ENCODE measurements at places on chromosomes 2 and 18. TPM values are rescaled to one million over a fixed set of nuclear protein-coding genes. Genes with fewer than 3 reads are reported as not detected.

The MEIS1 gene
- 73.8 TPM for total RNA-seq

- DNase-seq: no peak
- H3K27me3 ChIP-seq: no peaks in the 10 kb centered on the region
- no peak overlapping the region for H3K4me3 ChIP-seq
These were observed 68.6 kb downstream of the TTC27 start for GRCh38 chr2:32696439-32696838.

DNA sequence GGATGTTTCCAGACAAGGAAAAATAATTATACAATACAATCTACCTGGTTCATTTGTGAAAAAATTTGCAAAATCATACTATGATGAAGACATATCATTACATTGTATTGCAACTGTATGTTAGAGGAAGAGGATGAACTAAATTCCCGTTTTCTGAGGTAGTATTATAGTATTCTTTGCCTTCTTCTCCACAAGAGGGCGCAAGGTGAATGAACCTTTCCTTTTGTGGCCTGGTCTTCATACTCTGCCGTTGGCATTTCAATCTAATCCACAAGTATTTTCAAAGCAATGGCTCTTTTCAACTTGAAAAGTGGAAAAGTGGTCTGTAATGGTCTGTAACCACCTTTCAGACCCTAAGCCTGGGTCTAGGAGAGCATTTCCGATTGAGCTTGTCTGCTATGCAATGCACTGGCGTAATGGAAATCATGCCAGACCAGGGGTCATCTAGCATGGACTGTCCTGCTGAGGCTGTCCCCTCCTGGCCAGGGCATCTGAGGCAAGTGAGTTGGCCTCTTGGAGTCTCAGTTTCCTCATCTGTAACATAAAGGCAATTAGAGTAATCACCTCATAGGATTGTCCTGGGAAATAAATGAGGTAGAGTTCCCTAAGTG lies 30.8 kb upstream of the ZNF396 start:
- no peak overlapping the region for H3K27ac ChIP-seq
- no peaks in the 10 kb centered on the region for H3K4me1 ChIP-seq
- no peak overlapping the region for H3K4me3 ChIP-seq
- H3K36me3 ChIP-seq: no peaks in the 10 kb centered on the region

The DOCK10 gene
- 59.1 TPM for total RNA-seq

The CRYBA2 gene
- total RNA-seq: not detected

- DNase-seq: no peak
- H3K4me1 ChIP-seq: peaks cover 66% of the 10 kb centered on the region
- no peak overlapping the region for H3K4me3 ChIP-seq
- H3K36me3 ChIP-seq: 0 out of 2 replicates have a peak, but pooled peaks cover 7% of the 10 kb centered on the region
- H3K27ac ChIP-seq: peak overlapping the region; percentile 2
These were observed 72.9 kb upstream of the APCDD1 start for GRCh38 chr18:10381516-10381915.

GRCh38 chr2:200797242-200797770 lies 14.4 kb upstream of the BZW1 start:
- peaks cover 5% of the 10 kb centered on the region for H3K27me3 ChIP-seq
- H3K4me1 ChIP-seq: peaks cover 24% of the 10 kb centered on the region

DNA sequence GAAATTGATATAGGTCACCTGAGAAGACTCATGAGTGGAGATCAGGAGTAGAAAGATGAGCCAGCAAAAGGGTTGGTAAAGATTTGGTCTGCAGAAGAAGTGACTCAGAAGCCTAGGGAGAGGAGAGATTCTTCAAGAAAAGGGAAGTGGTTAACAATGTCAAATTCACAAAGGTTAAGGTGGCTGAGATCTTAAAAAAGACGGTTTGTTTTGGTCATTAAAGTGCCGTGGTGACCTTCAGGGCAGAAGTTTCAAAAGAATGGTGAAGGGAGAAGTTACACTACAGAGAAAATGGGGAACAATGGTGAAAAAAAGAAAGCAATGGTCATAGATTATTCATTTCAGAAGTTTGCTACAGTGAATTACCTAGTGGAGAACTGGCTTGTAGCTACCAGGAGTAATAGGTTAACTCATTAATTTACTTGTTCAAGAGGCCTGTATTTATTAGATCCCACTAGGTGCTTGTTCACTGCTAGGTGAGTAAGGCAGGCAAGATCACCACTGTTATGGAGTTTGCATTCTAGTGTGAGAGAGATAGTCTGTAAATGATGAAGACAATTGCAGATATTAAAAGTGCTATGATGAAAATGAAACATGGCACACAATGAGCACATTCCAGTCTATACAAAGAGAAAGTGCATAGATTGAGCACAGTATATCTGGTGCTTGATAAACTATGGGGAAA lies 43.0 kb downstream of the FBXO48 start:
- H3K27ac ChIP-seq: no peak overlapping the region
- no peak for DNase-seq
- H3K4me3 ChIP-seq: no peak overlapping the region
- peaks cover 21% of the 10 kb centered on the region for H3K27me3 ChIP-seq

DNA sequence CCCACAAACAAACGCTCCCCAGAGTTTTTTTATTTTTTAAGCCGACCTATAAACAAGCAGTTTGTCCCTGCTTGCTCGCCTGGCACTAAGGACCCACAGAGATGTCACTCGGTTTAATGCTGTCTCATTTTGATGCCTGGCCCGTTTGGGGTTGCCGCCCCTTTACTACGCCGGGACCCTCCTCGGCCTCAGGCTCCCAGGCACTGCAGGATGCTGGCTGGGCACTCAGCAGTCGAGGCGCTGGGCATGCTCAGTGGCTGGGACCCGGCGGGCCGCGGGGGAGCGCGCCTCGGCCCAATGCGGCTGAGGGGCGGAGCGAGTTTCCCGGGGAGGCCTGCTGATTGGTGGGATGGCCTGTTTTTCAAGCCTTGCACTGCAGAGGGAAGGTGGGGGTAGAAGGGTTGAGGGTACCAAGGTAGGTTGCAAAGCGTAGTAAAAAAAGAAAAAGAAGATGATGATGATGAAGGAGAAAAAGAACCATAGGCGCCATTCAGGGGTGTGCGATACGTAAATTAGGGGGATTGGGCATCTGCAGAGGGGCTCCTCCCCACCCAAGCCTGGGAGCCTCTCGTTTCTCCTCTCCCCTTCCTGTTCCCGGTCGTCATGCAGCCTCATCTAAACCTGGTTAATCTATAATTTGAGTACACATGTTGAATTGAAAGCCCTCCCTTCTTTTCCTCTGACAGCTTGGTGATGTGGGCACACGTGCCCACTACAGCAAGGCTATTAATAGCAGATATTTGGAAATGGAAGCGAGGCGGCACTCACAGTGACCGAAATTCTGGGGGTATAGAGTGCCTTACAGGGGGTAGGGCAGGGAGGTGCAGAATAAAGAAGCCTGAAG lies 1.5 kb upstream of the IRS1 start:
- peak overlapping the region; percentile 85 for H3K27ac ChIP-seq
- no peaks in the 10 kb centered on the region for H3K27me3 ChIP-seq
- peaks cover 47% of the 10 kb centered on the region for H3K4me1 ChIP-seq
- peaks cover 20% of the 10 kb centered on the region for H3K36me3 ChIP-seq
- H3K4me3 ChIP-seq: peak overlapping the region; percentile 87
- no peak for DNase-seq

The DLX2 gene
- total RNA-seq: 10.2 TPM

GRCh38 chr2:37602040-37602439 lies 69.4 kb downstream of the CDC42EP3 start:
- no peak overlapping the region for H3K27ac ChIP-seq
- H3K27me3 ChIP-seq: peaks cover 1% of the 10 kb centered on the region
- H3K4me3 ChIP-seq: no peak overlapping the region
- H3K36me3 ChIP-seq: peaks cover 6% of the 10 kb centered on the region

DNA sequence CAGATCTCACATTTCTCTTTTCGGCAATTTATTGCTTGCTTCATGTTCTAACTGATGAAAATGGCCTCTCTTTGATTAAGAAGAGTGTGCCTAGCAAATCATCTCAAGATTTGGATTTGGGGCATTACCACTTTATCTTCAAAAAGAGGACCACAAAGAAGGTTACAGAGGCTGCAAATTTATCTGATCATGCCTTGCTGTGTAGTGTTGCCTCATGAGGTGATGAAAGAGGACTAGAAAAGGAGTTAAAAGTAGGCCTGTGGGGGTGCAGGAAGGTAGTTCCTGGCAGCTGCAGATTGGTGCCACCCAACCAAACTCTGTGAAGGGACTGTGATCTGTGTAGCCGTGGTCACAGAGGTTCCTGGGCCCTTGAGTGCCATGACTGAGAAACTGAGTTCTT lies 69.2 kb downstream of the PRELID3A start:
- no peaks in the 10 kb centered on the region for H3K27me3 ChIP-seq
- peaks cover 10% of the 10 kb centered on the region for H3K36me3 ChIP-seq
- no peak overlapping the region for H3K4me3 ChIP-seq
- peaks cover 5% of the 10 kb centered on the region for H3K4me1 ChIP-seq

DNA sequence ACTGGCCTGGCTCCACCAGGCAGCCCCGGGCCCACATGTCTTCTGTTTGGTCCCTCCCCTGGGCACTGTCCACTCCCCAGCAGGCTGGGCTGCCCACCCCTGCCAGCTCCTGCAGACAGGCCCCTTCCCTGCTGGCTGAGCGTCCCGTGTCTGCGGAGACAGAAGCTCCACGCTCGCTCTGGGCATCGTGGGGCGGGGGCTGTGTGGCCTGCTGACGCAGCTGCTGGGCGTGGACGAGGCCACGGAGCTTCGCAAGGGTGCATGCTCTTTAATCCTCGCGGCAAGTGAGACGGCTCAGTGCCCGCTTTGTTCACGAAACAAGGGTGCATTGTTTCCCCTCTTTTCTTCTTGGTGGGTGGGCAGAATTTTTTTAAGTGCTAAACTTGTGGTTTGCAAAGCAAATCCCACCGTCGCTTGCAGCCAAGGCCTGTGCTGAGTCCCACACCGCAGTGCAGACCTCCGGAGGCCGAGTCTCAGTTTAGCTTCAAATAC lies 132.8 kb upstream of the CTDP1 start:
- no peak overlapping the region for H3K4me3 ChIP-seq
- peaks cover 12% of the 10 kb centered on the region for H3K27me3 ChIP-seq
- no peak for DNase-seq
- no peaks in the 10 kb centered on the region for H3K36me3 ChIP-seq
